ENCODE measurements at places on chromosomes 11 and 22.

DNA sequence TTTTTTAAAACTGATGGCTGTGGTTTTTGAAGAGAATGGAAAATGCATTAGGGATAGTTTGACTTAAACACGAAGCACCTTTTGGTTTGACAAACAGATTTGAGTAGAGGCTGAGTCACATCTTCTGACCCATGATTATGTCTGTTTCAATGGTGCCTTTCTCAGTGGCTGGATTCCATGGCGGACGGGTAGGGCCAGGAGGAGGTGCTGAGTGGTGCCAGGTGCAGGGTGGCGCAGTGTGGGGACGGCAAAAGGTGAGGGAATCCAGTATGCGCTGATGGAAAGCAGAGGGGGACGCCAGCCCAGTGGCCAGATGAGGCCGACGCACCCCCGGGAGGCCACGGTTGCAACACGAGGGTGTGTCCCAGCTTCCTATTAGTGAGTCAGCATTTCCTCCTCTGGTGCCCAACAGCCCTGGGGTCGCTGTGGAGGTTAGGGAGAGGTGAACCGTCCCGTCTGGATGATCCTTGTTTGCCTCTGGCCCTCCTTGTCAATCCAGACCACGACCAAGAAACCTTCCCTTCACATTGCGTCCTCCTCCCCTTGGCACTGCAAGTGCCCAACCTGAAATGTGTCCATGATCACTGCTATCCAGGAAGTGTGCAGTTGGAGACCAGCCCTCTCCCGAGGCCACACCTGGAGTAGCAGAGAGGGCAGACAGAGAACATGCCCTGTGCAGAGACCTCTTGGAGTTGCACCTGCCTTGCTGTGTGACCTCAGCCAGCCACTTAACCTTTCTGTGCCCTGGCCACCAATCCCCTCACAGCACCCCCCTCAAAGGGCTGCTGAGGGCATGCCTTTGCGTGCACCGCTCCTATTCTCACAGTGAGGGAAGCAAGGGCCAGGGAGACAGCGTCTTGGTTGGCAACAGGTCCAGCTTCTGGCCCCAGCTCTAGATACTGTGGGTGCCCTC, 32.5 kb upstream of the ATXN10 start:
- peak; percentile 67 for DNase-seq

DNA sequence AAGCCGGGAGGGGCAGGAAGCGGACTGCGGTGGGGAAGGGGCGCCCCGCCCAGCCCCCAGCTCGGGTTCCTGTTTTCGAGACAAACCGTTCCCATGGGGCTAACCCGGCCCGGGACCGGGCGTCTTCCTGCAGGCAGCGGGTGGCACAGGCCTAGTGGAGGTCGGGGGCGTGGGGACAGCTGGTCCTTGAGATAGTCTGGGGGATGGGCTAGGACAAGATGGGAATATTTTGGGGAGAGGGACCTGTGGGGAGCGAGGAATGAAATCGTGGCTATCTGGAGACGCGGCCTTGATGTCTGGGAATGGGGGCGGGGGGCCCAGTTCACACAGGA, 1.2 kb upstream of the RASGRP2 start:
- DNase-seq, result peak; percentile 49

GRCh38 chr11:112962579-112963367, 1.6 kb downstream of the NCAM1 start:
- peak; percentile 44 for DNase-seq

- DNase-seq, result no peak
Measured at GRCh38 chr11:61134801-61135257, 26.4 kb downstream of the VPS37C start.

DNA sequence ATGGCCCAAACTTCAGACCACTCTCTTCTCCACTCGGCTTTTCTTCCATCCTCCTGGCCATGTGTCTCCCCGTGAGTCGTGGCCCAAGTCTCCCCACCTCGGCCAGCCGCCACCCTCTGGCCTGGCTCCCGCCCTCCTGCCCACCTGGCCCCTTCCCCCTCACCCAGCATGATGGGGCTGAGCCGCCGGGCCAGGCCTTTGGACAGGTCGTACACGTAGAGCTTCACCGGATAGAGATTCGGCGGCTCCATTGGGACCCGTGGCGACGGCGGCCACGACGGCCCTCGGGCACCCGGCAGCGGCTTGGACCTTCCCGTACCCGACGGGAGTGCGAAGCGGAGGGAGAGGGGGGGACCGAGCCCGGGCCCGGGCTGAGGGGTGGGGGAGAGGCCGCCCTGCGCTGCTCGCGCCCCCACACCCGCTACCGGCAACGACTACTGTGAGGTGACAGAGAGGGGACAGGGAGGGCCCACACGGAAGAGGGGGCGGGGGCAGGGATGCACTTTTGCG, at the start of gene DESI1:
DESI1 (minus strand) TSS at position 455 of the 510 bp plus-strand sequence; CDS start at position 251, 204 bp downstream.
- DNase-seq, result no peak

DNA sequence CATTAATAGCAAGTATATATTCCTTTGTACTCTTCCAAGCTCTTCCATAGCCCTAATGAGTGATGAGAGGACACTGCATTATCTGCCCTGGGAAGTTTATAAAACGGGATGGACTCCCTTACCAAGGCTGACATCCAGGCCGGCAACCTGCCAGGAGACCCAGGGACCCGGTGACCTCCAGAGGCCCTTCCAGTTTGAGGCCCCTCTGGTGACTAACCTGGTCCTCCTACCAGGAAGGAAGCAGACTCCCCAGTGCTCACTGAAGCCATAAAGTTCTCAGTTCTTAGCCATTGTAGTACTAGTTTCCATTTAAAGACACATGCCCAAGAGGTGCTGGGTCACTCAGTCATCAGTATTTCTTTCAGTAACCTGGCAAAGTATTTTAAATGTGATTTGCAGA, 345.4 kb downstream of the TENM4 start:
- no peak for DNase-seq

GRCh38 chr11:8040261-8040920, 40.6 kb upstream of the TUB start:
- DNase-seq, result no peak

DNA sequence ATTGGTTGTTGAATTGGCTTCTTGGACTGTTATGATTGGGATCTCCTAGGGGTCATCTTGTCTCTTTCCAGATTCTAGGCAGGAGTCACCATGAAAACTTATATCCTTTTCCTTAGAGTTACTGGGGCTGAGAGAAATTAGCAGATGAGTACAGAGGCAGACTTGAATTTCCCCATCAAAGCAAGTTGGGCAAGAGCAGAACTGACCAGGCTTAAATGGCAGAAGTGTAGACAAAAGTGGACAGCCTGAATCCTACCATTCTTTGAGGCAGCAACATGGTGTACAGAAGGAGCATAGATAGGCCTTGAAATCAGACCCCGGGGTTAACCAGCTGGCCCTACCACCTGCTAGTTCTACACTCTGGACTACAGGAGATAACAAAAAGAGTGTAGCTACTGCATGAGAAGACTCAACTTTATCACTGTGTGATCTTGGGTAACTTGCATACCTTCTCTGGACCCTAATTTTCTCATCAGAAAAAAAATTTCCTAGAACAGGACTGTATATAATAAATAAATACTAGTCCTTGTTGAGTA, 427.4 kb upstream of the CADM1 start:
- DNase-seq, result peak; percentile 63

DNA sequence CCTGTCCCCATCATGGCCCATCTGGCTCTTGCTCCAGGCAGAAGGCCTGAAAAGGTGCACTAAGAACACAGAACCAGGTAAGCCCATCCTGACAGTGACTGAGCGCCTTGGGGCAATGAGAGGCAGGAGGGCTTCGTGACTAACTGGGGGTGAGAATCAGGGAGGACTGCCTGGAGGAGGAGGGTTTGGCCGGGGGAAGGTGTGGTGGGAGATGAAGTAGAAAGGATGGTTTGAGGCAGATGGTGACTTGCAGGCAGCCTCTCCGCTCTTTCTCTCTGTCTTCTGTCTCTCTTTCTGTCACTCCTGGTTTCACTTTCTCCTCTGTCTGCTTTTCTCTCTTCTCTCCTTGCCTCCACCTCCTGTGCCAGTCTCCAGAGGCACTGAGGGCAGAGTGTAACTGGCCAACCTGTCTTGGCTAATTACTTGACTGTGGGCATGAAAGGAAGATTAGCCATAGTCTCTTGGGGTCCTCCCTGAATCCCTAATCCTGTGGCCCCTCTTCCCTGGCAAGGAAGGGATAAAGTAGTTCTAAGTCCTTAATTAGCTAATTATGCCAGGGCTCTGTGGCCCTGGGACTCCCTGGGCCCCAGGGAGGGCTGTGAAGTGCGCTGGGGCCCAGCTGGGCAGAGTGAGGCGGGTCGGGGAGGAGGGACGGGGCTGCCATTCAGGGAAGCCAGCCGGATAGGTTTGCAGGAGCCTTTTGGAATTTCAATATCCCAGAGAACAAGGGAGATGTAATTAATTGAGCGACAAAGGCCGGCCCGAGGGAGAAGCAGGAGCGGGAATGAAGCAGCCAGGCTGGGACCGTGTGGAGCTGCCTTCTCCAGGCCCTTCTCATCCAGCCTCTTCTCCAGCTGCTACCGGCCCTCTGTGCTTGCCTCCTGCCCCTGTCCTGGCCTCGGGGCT, 61.1 kb downstream of the CACNA1I start:
- DNase-seq, result no peak

- DNase-seq, result no peak
Measured at GRCh38 chr11:69635195-69635594, 5.8 kb upstream of the CCND1 start.

- DNase-seq, result no peak
Measured at GRCh38 chr11:43197379-43197778, 114.4 kb upstream of the API5 start.

GRCh38 chr11:44507896-44508445, 57.5 kb upstream of the CD82 start:
- DNase-seq, result no peak

DNA sequence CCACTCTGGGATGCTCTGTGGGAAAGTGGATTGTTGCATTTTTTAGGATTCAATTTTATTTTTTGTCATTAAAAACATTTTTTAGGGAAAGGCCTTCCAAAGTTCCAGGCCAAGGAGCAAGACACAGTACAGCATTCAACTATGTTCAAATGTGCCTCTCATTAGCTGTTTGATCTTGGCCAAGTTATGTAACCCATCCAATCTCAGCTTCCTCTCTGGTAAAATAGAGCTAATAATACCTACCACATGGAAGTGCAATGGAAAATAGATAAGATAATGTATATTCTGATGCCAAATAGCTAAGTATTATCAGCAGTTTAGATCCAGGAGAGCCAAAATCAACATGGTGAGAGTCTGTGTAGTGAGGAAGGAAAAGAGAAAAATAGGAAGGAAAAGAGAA, 220.3 kb upstream of the SESN3 start:
- no peak for DNase-seq

GRCh38 chr11:68965901-68966853, 14.6 kb downstream of the MRGPRD start:
- no peak for DNase-seq

- DNase-seq, result no peak
Measured at GRCh38 chr11:16596231-16596630, 142.2 kb upstream of the C11orf58 start.

GRCh38 chr11:58392746-58393145, 13.9 kb downstream of the OR5B3 start:
- no peak for DNase-seq

DNA sequence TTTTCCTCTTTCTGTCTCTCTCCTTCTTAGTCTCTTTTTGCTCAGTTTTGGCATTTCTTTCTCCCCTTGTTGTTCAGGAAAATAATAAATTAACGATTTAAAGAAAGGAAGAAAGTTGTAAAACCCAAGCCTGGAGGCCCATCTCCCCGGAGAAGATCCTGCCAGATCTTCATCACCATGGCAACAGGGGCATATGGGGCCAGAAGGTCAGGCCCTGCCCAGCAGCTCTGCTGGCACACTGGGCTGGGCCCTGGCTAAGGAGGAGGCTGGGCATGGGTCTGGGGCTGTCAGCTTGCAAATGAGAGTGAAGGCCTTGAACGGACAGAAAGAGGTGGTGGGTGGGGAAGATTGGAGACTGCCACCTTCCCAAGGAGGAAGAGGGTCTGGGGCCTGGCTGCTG, 2.8 kb downstream of the LRRC10B start:
- no peak for DNase-seq

DNA sequence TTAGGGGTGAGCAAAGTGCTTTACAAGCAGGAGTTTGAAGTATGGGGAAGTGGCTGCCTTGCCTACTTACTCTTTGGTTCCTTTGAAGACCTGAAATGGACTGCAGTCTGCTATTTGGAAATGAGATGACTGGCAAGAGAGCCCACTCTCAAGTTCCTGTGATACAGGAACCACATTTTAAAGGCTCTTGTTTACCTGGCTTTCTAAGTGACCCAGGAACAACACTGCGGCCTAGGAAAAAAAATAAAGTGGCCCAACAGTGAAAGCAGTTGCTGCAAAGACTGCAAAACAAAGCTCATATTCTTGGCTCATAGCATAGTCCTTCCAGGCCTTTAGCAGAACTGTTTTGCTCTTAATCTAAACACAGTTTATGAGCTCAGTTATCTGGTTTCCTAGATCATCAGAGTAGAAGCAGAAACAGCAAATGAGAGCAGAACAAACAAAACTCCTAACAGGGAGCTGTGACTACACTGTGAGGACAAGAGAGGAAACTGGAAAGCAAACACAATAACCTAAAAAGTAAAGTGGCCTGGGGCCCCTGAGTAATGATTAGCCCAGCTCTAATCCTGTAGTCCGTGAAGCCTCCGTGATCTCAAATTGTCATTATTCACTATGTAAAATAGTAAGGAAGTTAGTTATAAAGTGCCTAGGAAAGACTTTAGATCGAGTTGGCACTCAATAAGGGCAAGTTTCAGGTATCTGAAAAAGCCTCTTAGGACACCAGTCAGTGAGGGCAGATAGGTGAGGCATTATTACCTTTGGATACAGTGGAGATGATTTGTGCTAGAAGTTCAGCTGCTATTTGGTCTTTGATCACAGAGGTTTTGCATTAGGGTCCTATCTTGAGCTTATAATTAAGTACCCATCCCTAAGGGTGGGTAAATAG, 11.5 kb downstream of the CCDC117 start:
- DNase-seq, result no peak

GRCh38 chr11:126112547-126112946, 49.9 kb upstream of the CDON start:
- DNase-seq, result no peak

DNA sequence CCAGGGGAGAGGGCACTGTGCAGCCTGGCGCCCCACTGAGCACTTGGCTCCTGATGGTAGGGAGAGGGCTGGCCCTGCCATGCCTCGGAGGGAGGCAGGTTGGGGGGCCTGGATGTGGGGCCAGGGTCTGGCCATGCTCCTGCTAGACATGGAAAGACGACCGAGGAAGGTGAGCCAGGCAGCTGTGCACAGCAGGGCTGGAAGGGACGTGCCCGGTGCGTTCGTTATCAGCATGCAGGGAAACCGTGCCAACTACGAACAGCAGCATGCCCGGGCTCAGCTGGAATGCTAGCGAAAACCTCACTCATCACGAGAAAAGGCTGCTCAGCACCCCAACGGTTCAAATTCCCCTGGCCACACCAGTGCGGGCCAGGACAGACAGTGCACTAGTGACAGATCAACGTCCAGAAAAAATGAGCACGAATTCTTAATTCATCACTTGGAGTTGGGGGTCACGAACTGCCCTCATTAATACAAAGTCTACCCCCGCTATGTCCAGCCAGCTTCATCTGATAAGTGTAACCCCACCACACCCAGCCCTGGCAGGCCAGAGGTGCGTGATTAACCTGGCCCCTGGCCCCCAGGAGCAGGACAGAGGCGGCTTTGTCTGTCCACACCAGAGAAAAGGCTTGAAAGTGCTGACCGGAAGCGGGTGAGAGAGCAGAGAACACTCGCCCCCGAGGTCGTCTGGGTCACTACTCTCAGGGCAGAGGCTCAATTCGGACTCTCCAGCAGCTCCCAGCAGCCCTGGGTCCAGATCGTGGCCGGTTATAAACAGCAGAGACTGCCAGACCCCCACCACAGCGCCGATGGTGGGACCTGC, 84.2 kb downstream of the CELSR1 start:
- no peak for DNase-seq

- DNase-seq, result no peak
Measured at GRCh38 chr11:17821648-17822400, 87.2 kb downstream of the KCNC1 start.

Data from suppressor macrophage treated with lipopolysaccharide for 1 hour (primary cell).